Endothelial cell (in vitro differentiated cells): ENCODE measurements at places on chromosomes 16 and 17.

DNA sequence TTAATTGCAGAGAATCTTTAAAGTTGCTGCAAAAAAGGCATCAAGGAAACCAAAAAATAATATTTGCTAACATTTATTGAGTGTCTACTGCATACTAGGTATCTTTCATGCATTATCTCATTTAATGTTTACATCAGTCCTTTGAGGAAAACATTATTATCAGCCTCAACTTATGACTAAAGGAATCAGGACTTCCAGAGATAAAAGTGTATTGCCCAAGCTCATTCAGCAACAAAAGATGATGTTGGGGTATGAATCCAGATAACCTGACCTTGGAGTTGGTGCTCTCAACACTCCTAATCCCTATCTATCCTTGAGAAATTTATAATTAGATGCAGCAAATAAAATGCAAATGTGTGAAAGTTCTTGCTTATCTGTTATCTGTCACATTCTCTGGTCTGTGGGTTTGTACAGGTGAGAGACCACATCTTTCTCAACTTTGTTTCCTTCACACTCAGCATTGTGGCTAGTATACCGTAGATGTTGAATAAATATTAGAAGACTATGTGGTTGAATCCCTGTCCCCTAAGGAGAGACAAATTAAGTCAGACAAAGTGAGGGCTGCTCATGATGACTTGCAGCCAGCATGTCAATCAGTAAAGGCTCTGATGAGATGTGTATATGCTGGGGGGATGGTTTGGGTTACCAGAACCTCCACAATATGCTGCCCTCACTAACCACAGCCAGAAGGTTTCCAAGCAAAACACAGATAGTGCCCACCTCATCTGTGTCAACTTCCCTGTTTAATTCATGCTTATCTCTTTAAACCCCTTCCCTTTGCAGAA lies 82.6 kb downstream of the NOG start:
- no peak for DNase-seq

GRCh38 chr17:33811004-33811760 lies 443.9 kb upstream of the CCL2 start:
- no peak for DNase-seq

DNA sequence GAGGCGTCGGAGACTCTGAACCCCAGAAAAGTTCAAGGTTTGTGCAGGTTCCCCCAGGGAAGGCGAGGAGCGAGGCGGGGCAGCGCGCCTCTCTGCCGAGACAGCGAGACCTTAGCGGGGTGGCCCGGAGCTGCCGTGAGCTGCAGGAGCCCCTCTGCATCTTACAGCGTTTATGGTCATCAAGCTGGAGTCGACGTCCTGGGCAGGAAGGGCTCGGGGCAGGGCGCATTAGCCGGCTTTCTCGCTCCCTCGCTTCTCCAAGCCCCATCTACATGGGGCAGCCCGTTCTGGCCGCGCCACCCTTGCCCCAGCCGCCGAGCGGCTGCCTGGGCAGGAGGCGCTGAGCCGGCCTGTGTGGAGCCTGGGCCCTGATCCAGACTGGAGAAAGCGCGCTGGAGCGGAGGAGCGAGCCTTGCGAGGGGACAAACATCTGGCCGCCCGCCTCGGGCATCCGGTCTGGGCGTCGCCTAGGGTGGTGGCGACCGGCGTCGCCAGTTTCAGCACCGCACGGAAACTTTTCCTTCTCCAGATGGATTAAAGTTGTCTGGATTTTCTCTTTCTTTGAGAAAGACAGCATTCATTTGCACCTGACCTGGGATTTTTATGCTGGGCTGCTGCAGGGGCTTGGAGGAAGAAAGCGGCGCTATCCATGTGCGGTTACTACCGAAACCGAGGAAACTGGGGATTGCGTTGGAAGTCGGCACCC lies 750 bp downstream of the TMEM132E start:
- peak; percentile 46 for DNase-seq

GRCh38 chr16:68452176-68452575 lies 3.9 kb upstream of the SMPD3 start:
- DNase-seq = no peak

GRCh38 chr16:72002619-72003018 lies 2.4 kb upstream of the PKD1L3 start:
- no peak for DNase-seq

DNA sequence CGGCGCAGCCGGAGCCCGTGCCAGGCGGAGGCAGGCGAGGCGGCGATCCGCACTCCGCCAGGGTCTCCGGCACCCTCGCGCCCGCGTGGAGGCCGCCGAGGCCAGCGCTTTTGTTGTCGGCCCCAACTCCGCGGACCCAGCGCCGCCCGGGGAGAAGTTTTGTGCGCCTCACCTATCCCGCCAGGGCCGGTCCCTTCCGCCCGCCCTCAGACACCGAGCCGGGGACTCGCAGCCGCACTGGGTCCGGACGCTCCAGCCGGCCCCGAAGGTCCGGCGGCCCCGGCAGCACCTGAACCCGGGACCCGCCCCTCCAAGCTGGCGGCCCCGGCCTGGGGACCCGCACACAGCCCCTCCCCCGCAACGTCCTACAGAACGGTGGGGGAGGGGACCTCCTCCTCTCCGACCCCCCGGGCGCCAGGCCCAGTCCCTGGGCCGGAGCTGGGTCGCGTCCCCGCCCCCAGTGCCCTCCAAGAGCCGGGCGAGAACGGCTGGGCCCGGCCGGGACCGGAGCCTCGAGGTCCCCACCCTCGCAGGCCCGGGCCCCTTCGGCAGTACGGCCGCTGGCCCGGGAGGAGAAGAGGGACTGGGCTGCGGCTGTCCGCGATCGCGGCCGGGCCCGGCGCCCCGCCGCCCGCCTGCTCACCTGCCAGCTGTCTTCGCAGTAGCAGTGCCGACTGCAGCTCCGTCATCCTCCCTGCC lies 698 bp downstream of the UBE2G1 start:
- DNase-seq = peak; percentile 53

GRCh38 chr17:15462976-15463772 lies 4.2 kb downstream of the CDRT4 start:
- no peak for DNase-seq

GRCh38 chr16:22694887-22695382 lies 119.0 kb upstream of the HS3ST2 start:
- DNase-seq = no peak

DNA sequence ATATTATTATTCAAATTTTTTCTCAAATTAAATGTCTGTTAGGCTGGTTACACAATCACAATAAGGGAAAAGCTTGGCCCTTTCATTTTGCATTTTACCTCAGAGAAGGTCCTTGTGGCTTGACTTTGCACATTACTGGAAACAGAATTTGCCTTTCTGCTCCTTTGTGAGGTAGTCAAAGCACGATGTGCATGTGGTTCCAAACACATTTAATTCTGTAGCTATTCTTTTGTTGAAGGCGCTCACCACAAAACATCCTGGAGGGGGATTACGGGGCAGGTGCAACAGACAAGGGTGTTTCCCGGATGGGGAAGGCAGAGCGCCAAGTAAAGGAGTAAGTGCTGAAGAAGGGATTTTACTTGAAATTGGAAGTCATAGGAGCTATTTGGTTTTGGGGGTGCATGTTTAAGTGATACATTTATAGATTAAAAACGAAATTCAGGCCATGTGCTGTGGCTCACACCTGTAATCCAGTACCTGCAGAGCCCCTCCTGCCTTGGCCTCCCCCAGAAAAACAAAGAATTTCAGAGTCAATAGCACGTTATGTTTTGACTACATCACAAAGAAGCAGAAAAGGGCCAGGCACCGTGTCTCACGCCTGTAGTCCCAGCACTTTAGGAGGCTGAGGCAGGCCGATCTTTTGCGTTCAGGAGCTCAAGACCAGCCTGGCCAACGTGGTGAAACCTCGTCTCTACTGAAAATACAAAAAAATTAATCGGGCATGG lies 31.2 kb upstream of the TENT4B start:
- DNase-seq = no peak

- no peak for DNase-seq
Observed at GRCh38 chr17:17837380-17837821, 615 bp upstream of the SREBF1 start.

GRCh38 chr17:8806253-8806925 lies 7.2 kb upstream of the MFSD6L start:
- DNase-seq = no peak

GRCh38 chr17:71458322-71458721 lies 662.5 kb upstream of the SOX9 start:
- no peak for DNase-seq

DNA sequence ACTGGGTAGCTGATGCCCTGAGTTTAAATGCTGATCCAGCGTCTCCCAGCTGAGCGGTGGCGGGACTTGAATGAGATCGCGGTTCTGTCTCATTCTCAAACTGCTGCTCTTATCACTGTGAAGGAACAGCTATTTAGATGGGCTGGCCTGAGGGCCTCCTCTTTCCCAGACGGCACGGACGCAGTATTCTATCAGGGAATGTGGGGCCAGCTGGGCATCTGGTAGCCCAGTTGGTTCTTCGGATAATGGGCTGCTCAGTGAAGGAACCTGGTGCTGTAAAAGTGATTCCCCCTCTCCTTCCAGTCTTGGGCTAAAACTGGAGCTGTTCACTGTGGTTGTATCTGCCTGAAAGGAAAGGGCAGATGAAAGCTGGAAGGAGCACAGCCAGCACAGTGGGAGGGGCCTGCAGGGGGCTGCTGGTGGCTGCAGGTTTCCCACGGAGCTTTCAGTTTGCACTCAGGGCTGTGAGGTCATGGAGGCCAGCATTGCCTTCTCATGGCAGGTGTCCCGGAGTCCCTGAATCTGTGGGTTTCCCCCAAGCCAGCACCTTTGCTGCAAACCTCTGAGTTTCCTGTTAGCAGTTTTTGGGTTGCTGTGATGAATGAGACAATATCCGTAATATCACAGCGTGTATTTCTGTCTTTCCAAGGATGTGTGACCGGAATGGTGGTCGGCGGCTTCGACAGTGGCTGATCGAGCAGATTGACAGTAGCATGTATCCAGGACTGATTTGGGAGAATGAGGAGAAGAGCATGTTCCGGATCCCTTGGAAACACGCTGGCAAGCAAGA lies 3.6 kb downstream of the IRF8 start:
- no peak for DNase-seq

- DNase-seq = no peak
Observed at GRCh38 chr17:15175356-15175755, 89.8 kb downstream of the PMP22 start.

- DNase-seq = no peak
Observed at GRCh38 chr16:12511708-12512107, 292.0 kb downstream of the CPPED1 start.

DNA sequence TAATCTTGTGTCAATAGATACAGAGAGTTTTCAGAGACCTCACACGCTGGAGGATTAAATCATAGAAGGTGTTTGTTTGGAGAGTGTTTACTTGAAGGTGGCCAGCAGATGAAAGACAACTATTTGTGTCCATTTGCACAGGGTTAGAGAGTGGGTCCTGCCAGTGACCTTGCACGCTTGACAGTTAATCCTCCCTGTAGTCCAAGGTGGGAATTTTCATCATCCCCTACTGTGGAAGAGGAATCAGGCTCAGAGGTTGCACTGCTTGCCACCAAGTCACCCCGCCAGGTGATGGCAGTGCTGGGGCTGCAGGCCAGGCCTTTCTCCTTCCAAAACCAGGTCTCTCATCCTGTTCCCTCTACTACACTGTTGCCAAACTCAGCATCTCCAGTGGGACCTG lies 12.3 kb downstream of the CDH1 start:
- DNase-seq = no peak

- DNase-seq = peak; percentile 37
Observed at GRCh38 chr16:68079626-68080344, 5.4 kb upstream of the NFATC3 start.

GRCh38 chr16:3789375-3790099 lies 72.2 kb upstream of the TRAP1 start:
- DNase-seq = no peak

- peak; percentile 89 for DNase-seq
Observed at GRCh38 chr16:51762081-51762996, 611.3 kb upstream of the SALL1 start.

- no peak for DNase-seq
Observed at GRCh38 chr16:82995924-82996441, 369.2 kb downstream of the CDH13 start.

DNA sequence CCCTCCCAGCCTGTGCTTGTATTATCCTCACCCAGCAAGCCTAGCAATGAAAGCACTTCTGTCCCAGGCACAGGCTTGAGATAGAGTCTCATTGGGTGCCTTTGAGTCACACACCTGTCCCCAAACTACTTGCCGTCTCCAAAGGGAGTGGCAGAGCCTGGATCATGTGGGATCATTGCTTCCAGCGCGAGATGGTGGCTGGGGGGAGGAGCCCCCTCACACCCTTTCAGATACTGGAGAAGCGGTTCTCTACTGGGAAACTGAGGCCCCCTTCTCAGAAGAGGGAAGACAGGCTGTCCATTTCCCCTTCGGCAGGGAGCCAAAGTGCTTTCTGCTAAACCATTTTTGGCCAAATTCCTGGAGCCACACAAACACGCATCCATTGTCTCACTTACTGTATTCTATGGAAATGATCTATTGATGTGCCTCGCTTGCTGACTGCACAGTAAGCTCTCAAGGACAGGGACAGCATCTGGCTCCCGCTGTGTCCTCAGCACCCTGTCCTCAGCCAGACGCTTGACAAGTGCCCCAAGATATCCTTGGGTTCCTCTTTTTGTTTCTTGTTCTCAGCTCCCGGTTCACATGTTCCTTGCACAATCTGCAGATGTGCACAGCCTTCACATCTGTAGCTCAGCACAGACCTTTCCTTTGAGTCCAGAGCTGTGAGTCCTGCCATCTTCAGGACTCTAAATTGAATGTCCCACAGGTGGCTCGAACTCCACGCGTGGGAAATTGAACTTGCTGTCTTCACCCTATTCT lies 26.0 kb upstream of the DLX3 start:
- DNase-seq = no peak

DNA sequence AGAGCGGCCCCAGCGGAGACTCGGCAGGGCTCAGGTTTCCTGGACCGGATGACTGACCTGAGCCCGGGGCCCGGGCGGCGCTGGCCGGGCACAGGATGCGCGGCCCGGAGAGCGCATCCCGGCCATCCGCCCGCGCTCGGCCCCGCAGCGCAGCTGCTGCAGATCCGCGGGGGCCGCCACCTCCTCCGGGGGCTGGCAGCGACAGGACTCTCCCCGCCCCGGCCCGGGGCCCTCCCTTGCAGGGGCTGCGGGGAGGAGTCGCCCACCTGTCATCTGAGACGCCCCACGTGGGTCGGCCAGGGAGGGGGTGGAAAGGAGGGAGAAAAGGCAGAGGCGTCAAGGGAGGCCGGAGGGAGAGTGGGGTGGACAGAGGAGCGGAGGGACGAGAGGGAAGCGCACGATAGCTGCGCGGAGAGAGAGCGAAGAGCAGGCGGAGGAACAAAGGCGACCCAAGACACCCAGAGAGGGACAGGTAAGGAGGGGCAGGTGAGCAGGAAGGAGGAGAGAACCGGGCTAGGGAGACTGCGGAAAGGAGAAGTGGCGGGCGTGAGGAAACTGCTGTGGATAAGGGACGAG lies 471 bp upstream of the PRKAR1A start:
- DNase-seq = peak; percentile 76
